Adipocyte (in vitro differentiated cells): ENCODE measurements at places on chromosomes 2 and 18.

- DNase-seq, result no peak
Measured at GRCh38 chr2:183243758-183244157, 119.5 kb downstream of the NUP35 start.

- peak; percentile 77 for DNase-seq
Measured at GRCh38 chr2:175251425-175252041, 70.0 kb upstream of the ATP5MC3 start.

DNA sequence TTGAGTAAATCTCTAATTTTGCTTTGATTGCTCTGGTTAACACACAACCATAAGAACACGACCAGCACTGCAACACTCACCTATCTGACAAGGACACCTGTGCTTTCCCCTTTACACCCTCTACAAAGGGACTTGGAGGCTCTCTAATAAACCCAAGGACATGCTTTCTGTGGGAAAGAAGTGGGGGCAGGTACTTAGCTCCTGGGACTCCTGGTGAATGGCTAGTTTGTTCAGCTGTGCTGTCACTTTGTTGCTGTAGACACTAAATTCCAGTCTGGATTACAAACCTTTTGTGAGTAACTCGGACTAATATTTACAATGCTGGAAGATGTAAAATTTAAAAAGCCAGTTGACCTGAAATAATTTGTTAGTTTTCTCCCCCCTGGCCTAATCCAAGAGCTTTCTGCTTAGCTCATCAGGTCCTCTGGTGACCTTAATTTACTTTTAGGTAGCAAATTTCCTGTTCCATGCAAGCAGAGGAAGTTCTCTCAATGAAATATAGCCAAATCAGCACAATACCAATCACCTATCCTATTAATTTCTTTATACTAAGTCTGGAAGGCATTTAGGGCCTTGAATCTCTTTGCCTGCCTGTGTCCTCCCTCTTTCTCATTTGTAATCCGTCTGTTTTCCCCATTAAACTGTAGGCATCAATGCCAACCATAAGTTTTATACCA, 67.5 kb downstream of the PLCL1 start:
- no peak for DNase-seq

DNA sequence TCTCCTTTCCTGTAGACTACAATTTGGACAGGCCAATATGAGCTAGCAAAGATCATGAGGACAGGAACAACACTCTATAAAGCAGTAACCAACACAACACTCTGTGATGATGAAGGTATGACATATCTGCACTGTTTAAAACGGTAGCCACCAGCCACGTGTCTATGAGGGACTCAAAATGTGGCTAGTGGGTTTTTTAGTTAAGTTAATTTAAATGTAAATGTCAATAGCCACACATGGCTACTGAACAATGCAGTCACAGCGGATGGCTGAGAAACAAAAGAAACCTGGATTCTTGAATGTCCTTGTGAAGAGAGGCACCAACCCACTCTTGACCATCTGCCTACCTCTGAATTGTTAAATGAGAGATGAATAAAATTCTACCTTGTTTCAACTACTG, 33.9 kb downstream of the FANCL start:
- DNase-seq, result no peak

DNA sequence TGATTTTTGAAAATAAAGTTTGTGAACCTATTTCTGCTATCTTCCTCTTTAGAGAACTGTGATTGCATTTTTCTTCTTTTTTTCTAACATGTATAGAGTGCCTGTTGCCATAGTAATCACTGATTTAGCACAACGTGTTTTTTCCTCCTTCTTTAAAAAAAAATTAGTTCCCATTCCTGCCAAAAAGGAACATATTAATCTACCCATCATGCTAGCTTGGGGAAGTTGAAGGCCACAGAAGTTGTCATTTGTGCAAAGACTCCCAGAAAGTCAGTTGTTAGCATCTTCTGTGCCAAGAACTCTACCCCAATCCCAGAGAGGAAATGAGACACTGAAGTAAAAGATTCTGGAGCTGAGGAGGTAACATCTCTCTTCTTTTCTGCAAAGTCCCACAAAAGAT, 57.3 kb downstream of the SLC8A1 start:
- DNase-seq, result no peak

- DNase-seq, result peak; percentile 71
Measured at GRCh38 chr2:132400169-132400900, 16.3 kb upstream of the GPR39 start.

DNA sequence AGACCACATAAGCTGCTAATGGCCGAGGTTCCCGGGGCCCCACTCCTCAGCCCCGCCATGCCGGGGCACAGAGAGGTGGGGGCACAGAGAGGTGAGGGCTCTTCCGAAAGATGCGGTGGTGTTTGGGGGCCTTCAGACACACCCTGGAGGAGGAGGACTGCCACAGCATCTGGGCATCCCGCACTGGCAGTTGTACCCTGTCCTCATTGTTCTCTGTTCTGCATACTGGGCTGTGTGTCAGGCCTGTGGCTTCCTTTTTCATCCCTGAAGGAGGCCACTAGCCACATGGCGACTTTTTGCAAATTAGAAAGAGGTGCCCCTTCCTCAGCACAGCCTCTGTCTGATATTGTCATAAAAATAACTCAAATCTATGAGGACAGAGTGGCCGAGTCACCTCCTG, 150.1 kb downstream of the CTIF start:
- no peak for DNase-seq

DNA sequence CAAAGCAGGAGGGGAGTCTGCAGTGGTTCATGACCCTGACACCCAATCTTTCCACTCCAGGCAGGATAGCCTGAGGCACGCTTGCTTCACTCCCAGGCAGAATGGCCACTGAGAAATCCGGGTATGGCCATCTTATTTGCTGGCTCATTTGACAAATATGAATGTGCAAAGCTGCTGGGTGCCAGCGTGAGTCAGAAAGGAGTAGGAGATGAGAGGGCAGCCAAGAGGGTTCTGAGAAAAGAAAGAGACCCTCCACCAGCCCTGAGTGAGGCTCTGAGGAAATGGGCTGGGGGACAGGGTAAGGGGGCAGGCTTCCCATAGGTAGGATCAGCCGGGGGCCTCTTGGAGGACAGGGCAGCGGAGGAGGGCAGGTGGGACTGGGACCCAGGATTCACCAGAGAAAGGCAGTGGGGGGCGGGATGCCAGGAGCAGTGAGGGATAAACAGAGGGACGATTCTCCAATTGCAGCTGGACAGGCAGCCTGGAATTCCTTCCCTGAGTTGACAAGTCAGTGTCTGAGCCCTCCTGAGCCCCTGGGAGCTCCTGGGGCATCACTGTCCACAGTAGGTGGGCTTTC, 15.2 kb downstream of the RAMP1 start:
- DNase-seq, result peak; percentile 90

DNA sequence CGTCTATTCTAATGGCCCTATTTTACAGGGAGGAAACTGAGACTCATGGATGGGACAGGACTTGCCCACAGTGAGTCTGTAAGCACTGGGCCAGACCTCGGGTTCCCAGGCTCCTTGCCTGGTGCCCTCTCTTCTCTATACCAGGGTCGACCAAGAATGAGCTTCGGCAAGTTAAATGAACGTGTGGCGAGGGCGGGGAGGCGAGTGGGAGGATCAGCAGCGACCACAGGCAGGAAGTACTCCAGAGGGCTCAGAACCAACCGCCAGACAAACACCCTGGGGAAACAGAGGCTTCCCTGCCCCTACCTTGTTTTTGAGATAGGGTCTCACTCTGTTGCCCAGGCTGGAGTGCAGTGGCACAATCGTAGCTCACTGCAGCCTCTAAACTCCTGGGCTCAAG, 177.7 kb upstream of the SMAD2 start:
- no peak for DNase-seq

DNA sequence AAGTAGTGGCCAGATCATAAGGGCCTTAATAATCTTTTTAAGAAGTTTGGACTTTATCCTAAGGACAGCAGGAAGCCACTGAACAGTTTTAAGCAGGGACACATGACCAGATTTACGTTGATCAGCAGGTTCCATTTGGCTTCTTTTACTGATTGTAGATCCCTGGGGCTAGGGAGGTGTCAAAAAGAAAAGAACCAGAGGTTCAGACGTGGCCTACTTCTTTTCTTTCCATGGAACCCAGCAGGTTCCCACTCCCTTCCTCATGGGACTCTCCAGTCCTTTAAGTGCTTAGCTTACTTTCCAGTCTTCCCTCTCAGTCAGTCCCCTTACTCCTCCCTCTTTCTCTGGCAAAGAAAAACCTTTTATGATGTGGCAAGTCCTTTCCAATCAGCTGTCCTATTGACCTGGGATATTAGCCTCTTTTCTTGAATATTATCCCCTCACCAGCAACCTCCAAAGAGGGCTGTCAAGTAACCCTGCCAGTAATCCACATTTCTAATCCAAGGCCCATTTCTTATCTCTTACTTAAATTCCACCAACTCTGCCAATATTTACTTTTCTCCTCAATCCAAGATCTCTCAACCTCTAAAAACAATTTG, 33.5 kb downstream of the NHEJ1 start:
- no peak for DNase-seq

- DNase-seq, result no peak
Measured at GRCh38 chr2:128404709-128405466, 86.2 kb upstream of the HS6ST1 start.

GRCh38 chr2:159077869-159078268, 109.4 kb downstream of the TANC1 start:
- peak; percentile 51 for DNase-seq

DNA sequence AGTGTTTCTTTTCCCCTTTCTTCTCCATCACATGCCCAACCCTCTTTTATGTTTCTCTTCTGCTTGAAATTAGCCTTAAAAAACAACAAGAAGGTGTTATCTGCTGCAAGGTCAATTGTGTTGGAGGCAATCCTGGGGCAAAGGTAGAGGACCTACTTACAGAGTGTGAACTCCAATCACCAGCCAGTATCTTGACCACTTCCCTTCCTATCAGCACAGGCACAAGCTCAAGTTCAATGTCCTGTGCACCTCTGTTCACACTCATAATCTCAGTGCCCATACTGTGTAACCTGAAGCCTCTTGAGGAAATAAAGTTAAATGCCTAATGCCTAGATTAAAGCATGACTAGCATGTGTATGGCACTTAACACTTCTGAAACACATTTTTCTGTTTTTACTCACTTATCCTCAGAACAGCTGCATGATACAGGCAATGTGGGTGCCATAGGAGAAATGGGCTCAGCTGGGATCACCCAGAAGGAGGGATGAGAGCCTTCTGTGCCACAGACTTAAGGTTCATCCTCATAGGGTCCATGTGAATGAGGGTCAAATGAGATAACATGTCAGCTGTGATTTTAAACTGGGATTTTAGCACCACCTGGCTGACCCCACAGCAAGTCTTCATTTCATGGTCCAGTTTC, 701.5 kb downstream of the BCL11A start:
- no peak for DNase-seq

GRCh38 chr2:96895746-96896651, 26.1 kb upstream of the SEMA4C start:
- no peak for DNase-seq

DNA sequence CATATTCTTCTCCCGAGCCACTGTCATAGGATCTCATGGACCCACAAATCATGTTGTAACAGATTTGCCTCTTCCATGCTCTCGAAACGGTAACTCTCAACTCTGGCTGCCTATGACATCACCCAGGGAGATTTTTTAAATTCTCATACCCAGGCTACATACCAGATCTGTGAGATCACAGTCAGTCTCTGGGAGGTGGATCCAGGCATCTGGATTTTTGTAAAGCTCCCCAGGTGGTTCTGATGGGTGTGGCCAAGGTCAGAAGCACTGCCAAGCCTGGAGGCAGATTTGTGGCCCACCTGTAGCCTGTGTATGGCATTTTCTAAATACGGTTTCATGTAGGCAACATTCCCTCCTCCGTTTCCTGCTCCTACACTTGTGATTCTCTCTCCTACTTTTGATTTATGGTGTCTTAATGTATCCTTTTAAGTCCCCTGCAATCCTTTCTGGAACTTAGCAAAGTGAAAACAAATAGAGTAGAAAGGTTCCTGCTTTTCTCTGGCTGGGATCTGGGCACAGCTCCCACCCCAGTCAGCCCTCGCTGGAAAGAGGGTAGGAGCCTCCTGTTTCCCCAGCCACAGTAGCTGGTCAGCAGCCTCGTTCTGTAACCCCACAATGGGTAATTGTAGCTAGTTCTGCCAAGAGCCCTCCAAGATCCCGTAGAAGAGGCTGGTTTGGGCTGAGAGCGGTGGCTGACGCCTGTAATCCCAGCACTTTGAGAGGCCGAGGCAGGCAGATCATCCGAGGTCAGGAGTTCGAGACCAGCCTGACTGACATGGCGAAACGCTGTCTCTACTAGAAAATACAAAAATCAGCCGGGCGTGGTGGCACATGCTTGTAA, 96.2 kb downstream of the KLHL29 start:
- DNase-seq, result peak; percentile 73

DNA sequence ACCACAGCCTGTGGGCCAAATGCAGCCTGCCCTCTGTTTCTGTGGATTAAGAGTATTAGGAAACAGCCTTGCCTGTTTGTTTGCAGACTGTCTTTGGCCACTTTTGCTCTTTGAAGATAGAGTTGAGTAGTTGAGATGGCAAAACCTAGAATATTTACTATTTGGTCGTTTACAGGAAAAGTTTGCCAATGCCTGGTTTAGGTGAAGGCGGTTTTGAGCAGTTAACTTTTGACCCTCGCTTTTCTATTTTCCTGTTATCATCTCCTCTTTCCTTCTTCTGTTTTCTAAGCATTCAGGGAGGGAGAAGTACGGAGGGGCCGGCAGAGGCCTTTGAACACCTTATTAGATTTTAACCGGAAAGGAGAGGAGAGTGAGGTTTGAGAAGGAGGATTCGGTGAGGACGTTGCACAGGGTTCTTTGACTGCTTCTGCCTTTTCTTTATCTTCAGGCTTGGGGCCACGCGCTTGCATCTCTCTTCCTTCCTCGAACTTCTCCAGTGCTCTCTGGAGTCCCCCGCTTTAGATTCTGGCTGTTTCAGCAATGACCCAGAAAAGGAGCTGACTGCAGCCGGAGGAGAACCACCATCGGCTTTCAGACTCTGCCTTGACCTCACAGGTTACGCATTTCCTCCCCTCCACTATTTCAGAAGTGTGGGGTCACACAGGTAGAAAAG, 39.2 kb downstream of the IL1R2 start:
- DNase-seq, result peak; percentile 22

DNA sequence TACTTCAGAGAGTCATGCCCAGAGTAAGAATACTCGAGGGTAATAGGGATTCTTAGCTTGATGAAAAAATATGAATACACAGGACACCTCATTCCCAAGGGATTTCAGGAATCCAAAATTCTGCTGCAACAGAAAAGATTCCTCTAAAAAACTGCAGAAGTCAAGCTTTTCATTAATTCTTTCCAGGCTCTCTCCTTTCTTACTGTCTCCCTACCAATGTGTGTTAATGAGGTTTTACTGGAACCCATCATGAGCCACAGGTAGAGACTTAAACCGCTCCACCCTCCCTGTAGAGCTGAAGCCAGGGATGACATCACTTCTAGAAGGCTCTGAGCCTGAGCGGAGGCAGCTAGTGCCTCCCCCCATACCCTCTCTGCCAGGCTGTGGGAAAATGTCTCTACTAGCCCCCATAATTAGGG, 3.4 kb downstream of the SDC1 start:
- peak; percentile 52 for DNase-seq

DNA sequence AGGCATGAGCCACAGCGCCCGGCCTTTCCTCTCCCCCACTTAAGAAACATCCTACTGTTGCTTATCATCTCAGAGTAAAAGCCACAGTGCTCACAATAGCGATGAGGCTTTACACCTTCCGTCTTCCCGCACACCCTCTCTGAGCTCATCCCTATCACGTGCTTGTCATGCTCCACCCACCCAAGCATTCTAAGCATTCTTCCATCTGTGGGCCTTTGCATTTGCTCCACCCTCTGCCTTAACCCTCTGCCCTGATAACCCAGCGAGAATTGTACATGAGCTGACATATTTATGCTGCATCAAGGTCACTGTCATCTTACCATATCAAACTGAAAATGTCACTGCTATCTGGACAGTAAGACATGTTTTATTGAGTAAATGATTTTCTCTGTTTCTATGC, 22.6 kb downstream of the FOXI3 start:
- DNase-seq, result no peak
